OCI-LY7 (cell line): ENCODE measurements at places on chromosomes 16 and 17. TPM values are rescaled to one million over a fixed set of nuclear protein-coding genes. Genes with fewer than 3 reads are reported as not detected.

Gene CCDC78
- 52.6 and 57.9 TPM in 2 replicates for total RNA-seq

Gene PABPN1L
- 0.38 TPM in 1 of 2 replicates, not detected in the other for total RNA-seq

Gene RND2
- 0.30 TPM in 1 of 2 replicates, not detected in the other for total RNA-seq

Gene APOH
- not detected in 2 replicates for total RNA-seq

Gene PRSS27
- total RNA-seq, result 5.7 and 7.7 TPM in 2 replicates

Gene CNGB1
- total RNA-seq, result not detected in 2 replicates

Gene GRAPL
- total RNA-seq, result 209 and 261 TPM in 2 replicates

Gene TRIM65
- total RNA-seq, result 60.4 and 62.9 TPM in 2 replicates

Gene SLC5A11
- 0.61 and 1.0 TPM in 2 replicates for total RNA-seq
